Cardiac septum (tissue), 1 donor: ENCODE measurements at places on chromosomes 1 and 21. TPM values are rescaled to one million over a fixed set of nuclear protein-coding genes. Genes with fewer than 3 reads are reported as not detected.

DNA sequence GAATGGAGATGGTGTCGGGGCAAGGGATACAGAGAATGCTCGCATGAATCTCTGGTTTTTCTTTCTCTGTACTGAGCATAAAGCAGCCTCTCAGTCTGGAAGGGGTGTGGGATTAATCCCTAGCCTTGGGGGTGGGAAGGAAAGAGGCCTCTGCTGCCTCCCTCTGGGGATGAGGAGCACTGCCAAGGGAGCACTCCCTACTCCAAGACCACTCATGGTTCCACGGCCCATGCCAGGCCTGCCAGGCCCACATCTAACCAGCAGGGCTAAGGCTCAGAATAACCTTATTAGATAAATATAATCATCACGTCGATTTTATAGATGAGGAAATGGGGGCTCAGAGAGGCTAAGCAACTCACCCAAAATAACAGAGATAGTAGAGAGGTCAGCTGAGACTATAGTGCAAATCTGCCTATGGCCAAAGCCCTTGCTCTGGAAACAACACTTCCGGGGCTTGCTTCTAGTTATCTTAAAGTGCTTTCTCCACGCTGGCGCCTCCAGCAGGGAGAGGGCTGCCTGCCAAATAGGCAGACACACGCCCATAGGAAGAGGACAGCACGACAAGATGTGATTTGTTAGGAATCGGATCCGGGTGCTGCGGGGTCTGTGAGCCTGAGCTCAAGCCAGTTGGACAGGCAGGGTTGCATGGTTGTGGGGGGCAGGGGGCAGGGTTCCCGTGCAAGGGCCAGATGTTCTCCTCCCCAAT lies 522 bp downstream of the TEX35 start:
- peak; percentile 75 for DNase-seq

DNA sequence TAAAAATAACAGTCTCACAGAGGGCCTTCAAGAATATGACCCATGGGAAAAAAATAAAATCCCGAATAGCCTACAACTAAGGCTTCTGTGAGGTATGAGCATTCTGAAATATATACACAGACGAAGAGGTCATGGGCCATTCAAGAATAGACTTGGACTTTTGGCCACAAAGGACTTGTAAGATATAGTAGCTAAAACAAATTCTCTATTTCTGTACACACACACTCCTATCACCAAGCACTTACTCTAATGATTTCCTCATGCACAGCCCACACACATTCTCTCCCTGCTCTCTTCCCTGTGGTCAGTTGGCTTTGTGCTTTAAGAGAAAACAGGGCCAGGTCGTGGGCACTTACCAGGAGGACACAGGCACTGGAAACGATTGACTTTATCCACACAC lies 69.7 kb upstream of the ADAM30 start:
- no peak for DNase-seq

DNA sequence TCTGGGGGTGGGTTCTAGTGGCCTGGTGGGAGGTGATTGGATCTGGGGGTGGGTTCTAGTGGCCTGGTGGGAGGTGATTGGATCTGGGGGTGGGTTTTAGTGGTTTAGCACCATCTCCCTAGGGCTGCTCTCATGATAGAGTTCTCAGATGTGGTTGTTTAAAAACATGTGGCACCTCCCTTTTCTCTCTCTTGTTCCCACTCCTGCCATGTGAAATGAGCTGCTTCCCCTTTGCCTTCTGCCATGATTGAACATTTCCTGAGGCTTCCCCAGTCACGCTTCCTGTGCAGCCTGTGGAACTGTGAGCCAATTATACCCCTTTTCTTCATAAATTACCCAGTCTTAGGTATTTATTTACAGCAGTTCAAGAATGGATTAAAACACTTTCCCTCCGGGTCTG lies 327.3 kb upstream of the AJAP1 start:
- no peak for DNase-seq

GRCh38 chr1:76865696-76866286 lies 1.5 kb upstream of the ST6GALNAC5 start:
- no peak for DNase-seq

DNA sequence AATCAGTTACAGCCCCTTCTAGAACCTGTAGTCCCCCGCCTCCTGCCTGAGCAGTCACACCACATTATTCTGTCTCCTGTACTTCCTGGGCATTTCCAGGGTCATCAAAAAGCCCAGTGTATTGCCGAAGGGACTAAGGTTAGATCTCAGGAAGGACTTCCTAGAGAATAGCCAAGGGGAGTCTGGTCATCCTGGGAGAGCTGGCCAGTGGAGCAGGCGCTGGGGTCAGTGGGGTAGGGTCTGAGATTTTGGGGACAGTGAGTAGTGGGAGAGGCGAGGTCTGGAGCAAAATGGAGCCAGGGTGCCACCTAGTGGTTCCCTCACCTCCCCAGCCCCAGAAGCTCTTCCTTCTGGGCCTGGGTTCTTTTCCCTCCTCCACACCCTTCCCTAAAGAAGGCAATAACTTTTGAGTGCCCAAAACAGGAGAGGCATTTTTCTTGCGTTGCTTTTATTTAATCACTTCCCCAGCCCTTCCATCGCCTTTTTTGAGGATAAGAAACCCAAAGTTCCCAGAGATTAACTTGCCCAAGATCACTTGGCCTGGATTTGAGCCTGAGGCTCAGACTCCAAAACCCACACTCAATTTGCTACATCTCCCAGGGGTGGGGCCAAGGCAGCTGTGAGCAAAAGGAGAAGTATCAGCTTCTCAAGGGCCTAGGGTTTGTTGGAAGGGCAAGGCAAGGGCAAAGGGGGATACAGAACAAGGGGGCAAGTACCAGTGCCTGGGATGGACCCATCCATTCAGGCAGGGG lies 7.3 kb upstream of the PMVK start:
- no peak for DNase-seq

DNA sequence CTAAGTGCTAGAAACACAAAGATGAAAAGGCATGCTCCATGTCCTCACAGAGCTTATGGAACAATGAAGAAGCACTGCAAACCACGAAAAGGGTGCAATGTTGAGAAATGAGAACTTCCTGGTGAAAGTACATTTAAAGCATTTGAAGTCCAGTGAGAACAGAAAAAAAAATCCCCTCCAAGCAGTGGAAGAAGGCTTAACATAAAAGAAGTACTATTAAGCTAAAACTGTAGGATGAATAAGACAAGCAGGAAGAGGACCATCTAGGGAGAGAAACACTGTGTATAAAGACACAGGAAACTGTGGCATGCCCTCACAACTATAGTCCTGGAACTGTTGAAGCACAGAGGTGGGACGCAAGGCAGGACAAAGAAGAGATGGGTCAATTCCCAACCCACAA lies 10.0 kb downstream of the TP53BP2 start:
- DNase-seq: no peak

GRCh38 chr1:4743978-4744750 lies 89.8 kb downstream of the AJAP1 start:
- DNase-seq: no peak

- no peak for DNase-seq
Measured at GRCh38 chr1:244444854-244445253, 6.9 kb downstream of the ADSS2 start.

DNA sequence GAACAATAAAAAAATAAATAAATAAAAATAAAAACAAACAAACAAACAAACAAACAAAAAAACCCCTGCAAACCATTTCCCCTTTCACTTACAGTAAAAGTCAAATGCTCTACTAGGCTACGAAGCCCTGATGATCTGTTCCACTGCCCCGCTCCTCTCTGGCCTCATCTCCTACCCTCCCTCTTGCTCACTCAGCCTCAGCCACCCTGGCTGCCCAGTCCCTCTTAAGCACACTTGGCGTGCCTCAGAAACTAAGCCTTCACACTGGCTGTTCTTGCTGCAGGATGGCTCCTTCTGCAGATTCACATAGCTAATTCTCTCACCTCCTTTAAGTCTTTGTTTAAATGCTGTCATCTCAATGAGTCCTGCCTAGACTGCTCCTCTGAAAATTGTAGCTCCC lies 30.8 kb upstream of the UHMK1 start:
- no peak for DNase-seq

GRCh38 chr1:214364386-214364785 lies 83.4 kb downstream of the SMYD2 start:
- DNase-seq: no peak

DNA sequence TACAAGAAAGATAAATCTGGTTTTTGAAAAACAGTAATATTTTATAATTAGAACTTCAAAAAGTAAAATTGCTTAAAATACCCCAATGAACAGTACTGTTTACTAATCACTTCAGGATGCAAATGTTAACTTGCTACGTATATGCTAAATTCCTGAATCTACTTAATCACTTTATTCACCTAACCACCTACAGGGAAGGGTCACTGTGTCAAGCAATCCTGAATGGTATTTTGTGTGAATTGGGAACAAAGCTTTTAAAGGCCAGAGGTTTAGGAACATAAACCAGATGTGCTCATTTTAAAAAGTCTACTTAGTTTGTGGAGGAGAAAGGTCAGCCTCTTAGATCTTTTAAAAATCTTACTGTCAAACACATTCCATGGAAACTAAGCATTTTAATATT lies 1143.0 kb upstream of the ADGRL2 start:
- DNase-seq: no peak

- DNase-seq: no peak
Measured at GRCh38 chr1:88237058-88237457, 447.0 kb upstream of the PKN2 start.

DNA sequence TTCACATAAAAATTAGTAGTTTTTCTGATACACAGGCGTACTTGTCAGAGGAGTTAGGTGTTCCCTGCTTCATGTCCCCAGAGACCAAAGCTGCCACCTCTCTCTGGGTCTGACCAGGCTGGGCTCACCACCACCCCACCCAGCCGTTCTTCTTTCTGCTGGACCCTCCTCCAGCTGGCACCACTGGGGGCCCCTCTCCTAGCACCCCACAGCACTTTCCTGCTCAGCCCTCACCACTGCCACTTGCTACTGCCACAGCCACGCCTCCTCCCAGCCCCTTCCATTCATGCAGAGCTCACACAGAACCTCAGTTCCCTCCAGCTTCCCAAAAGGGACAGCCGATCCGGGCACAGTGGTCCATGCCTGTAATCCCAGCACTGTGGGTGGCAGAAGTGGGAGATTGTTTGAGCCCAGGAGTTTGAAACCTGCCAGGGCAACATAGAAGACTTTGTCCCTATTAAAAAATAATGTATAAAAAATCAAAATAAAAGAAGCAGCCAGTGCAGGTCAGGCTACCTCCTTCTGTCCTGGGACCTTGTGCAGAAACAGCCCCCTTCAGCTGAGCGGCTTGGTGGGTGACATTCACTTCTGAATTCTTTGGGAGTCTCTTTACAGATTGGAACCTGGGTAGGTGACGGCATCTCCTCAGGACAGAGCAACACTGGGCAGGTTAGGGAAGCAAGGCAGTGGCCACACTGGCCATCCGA lies 208.3 kb downstream of the TOMM20 start:
- DNase-seq: peak; percentile 63

DNA sequence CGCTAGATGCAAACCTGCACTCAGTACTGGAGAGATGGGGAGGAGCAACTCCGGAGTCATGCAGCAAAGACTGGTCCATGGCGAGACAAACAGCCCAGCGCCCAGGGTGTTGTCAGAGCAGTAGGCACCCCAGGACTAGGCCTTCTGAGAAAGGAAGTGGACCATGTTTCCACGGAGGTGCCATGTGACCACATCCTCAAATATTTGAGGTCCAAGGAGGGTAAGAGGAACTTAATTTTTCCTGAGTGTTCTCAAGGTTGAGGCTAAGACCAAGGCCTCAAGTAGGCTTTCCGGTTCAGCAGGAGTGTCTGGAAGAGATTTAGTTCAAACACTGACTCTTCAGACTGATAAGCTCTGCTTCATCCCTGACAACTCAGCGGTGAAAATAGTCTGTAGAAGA lies 186.2 kb downstream of the RHOU start:
- no peak for DNase-seq

- DNase-seq: no peak
Measured at GRCh38 chr1:194372266-194372665, 1185.9 kb upstream of the B3GALT2 start.

DNA sequence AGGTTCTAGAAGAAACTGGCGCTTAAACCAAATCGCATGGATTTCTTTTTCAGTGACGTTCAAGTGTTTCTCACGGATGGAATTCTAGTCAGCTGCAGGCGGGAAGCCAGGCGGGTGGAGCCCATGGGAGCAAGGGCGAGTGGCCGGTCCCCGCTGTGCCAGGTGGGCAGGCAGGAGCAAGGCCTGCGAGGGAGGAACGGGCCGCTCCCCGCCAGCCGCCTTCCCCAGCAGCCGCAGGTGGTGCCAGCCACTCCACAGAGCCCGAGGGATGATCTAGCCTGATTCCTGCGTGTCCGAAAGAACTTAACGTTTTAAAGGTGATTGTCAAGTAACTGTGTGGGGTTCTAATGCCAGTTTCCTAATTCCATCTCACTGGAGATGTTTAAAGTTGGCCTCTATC lies 9.1 kb downstream of the PEX10 start:
- no peak for DNase-seq

DNA sequence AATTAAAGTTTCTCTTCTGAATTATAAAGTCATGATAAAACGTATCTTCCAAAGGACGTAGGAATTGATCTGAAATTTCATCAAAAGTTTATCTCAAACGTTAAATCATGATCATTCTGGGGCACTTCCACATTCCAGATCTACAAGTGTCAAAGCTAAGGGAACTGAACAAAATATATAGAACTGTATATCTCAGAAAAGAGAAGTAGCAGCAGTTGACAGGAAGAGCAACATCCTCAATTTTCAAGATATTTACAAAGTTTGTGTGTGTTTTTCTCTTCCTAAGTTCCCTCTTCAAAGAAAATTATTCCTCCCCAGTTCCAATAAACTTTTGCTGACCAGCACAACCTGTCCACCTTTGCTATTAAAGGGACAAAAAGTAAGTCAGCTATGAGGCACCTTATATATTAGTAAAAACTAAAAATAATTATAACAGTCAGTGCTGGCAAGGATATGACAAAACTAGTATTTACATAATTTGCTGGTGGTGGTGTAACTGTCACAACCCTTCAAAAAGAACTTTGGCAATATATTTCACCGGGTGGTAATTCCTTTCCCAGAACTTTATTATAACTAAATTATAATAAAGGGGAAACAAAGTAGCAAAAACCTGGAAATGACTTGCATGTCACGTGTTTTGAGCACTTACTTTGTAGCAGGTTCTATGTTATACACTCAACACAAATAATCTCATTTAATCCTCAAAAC lies 38.5 kb upstream of the EYA3 start:
- no peak for DNase-seq

DNA sequence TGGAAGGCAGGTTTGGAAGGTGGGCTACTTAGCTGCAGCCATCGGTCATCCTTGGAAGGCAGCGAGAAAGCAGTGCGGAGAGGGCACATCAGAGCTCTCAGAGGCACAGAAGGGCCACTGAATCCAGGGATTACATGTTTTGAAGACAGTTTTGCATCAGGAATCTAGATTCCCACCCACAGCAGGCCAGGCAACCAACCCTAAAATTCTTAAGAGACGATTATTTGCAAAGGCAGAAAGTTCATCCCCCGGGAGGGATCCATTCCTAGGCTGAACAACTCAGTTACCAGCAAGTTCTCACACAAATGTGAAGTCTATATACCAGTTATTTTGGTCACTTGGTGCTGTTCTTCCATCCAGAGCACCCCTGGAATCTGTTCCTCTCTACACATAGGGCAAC lies 457.3 kb upstream of the VAMP3 start:
- no peak for DNase-seq

- DNase-seq: no peak
Measured at GRCh38 chr1:200154069-200154767, 126.7 kb downstream of the NR5A2 start.

Gene LRRC38
- 0.73 TPM for total RNA-seq

Gene C1orf50
- 11.0 TPM for total RNA-seq

Gene AADACL4
- total RNA-seq: not detected

Gene FGGY
- 20.5 TPM for total RNA-seq

Gene GBP5
- total RNA-seq: 0.94 TPM

Gene SF3B4
- 30.3 TPM for total RNA-seq

Gene ARTN
- total RNA-seq: 0.70 TPM

Gene OLFML3
- 8.2 TPM for total RNA-seq

Gene TRIM45
- 8.9 TPM for total RNA-seq
